CMK (cell line): ENCODE measurements at places on chromosomes 16 and 17.

GRCh38 chr16:74034862-74035261, 261.8 kb upstream of the PSMD7 start:
- DNase-seq, result no peak

GRCh38 chr17:69434164-69434579, 19.7 kb downstream of the MAP2K6 start:
- no peak for DNase-seq

DNA sequence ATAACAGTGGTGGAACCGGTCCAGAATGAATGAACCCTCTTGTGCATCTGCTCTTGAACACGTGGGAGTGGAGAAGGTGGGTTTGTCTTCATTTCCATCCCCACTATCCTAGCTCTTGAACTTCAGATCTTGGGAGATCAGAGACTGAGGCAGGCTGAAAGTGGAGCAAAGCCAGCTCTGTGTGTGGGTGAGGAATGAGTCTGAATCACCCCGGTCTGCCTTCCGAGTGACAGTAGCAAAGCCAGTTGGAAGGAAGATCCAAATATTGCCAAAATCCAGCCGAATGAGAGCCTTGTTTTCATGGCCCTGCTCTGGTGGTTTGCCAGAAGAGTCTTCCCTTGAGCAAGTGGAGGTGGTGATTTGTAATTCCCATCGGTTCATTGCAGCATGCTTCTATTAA, 29.0 kb upstream of the ASIC2 start:
- DNase-seq, result no peak

- no peak for DNase-seq
Observed at GRCh38 chr17:35002876-35003551, 22.7 kb downstream of the LIG3 start.

- DNase-seq, result no peak
Observed at GRCh38 chr17:74152591-74153455, 50.7 kb upstream of the RPL38 start.

DNA sequence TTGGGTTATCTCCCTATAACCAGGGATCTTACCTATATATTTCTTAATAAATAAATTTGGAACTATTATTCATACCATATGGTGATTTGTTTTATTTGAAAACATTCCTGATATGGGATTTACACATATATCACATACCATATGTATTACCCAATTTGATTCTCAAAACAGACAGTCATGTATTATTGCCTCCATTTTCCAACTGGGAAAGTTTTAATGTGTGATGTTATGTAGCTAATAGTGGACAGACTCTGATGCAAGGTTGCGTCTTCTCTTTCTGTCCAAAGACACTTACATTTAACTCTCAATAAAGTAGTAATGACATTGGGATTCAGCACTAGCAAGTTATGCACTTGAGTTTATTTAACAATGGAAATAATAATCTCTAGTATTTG, 1.1 kb downstream of the KRTAP9-9 start:
- no peak for DNase-seq

DNA sequence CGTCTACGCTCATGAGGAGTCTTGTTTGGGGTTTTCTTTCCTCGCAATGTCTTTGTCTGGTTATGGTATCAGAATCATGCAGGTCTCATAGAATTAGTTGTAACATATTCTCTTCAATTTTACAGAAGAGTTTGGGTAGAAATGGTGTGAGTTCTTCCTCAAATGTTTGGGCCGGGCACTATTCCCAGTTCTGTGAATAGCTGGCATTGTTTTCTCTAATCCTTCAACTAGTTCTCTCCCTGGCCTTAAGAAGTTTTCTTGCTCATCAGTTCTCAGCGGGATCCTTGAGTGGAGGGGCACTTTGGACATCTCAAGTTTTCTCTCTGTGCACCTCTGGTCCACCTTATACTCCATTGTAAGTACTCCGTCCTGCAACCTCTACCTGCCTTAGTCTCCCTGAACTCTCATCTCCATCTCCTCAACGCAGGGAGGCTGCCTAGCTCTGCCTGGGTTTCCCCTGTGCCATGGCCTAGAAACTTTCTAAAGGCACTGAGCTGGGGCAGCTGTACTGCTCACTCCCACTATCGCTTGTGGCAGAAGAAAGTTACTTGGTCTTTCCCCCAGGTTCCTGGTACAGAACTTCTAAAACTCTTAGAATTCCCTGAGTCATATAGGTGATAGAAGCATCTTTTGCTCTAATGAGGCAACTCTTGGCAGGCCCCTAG, 16.9 kb downstream of the NSMCE1 start:
- DNase-seq, result no peak

GRCh38 chr17:56681561-56682266, 88.2 kb downstream of the NOG start:
- DNase-seq, result no peak

DNA sequence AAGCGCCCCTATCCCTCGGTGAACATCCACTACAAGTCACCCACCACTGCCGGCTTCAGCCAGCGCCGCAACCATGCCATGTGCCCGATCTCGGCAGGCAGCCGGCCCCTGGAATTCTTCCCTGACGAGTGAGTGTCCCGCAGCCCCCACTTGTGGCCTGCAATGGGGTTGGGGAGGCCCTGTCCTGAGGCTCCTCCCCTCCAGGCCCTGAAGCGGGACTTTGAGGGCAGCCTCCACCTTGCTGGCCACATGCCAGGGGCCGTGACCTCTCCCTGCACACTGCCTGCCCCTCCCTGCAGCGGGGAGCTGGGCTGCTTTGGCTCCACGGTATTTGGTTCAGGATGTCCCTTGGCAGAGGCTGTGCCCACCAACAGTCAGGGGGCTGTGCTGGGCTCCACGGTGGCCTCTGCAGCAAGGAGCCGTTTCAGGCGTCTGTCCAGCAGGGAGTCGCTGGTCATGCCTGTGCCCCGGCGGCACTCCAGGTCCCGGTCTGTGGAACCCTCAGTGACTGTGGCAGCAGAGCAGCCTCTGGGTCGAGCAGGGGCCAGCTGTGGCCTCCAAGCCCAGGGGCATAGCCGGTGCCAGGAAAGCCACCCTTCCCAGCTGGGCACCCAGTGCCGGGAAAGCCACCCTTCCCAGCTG, 8.3 kb downstream of the NME3 start:
- no peak for DNase-seq

- no peak for DNase-seq
Observed at GRCh38 chr17:38617074-38617860, 11.5 kb upstream of the SRCIN1 start.

DNA sequence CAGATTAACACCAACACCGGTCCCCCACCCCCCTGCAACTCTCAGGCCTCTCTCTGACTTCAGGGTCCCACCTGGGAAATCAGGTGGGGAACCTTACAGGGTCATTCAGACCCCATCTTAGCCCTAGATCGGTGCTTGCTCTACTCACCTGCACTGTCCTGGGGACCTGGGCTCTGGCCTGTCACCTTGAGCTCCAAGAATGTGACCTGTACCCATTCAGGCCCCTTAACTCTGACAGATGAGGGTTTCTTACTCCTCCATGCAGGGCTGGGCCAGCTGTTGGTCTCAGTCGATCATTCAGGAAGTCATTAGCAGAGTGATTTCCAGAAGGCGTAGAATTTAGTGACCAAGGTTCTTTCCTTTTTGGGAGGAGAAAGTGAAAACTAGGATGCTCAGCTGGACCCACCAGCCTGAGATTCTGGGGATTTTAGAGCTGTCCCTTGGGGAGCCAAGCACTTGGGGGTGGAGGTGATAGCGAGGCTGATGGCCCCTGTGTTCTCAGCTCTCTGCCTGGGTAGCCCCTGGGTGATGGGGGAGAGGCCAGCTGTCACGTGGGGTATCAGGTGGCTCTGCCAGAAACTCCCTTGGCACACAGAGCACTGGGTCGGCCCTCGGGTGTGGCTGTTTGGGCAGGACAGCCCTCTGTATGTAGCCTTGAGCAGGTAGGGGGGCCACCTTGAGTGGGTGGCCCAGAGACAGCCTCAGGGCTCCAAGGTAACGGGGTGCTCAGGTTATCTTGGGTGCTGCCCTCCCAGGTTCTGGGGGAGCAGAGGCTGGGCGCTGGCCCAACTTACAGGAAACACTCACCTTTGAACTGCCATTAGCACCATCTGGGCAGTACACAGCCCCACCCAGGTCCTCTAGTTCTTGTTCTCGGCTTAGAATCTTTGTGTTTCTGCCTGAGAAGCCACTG, 724 bp downstream of the MVP start:
- no peak for DNase-seq

GRCh38 chr16:17109413-17109812, 361.3 kb downstream of the XYLT1 start:
- DNase-seq, result no peak
